Hepatocyte (in vitro differentiated cells): ENCODE measurements at places on chromosomes 5 and 9. TPM values are rescaled to one million over a fixed set of nuclear protein-coding genes. Genes with fewer than 3 reads are reported as not detected.

DNA sequence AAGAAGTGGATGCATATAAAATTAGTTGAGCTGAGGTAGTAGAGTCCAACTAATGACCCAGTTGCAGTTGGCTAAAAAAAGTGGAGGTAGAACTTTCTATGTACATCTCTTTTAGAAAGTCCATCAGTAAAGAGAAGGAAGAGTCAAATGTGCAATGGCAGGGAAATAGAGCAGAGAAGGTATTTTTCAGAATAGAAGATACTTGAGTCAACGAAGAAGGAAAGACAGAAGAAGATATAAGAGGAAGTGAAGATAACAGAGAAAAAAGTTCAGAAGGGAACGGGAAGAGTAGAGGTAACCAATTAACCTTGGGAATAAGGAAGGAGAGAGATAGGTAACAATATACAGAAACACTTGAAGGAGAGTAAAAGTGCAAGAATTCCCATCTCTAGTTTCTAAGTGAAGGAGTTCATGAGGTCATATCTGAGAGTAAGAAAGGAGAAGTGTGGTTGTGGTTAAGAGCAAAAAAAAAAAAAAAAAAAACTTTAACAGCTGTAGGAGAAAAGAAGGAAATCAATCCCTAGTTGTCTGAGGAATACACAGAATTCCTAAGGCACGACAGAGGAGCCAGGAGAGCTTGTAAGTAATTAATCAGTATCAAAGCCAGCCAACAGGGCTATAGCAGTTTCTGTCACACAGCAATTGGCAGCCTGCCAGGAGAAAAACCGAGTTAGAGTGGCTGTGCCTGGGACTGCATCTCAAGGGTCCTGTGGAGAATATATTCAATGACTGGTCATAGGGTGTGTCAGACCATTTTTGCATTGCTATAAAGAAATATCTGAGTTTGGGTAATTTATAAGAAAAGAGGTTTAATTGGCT lies 61.0 kb downstream of the ARL15 start:
- DNase-seq = peak; percentile 15

- no peak for DNase-seq
Observed at GRCh38 chr5:50889790-50890189, 223.4 kb downstream of the PARP8 start.

DNA sequence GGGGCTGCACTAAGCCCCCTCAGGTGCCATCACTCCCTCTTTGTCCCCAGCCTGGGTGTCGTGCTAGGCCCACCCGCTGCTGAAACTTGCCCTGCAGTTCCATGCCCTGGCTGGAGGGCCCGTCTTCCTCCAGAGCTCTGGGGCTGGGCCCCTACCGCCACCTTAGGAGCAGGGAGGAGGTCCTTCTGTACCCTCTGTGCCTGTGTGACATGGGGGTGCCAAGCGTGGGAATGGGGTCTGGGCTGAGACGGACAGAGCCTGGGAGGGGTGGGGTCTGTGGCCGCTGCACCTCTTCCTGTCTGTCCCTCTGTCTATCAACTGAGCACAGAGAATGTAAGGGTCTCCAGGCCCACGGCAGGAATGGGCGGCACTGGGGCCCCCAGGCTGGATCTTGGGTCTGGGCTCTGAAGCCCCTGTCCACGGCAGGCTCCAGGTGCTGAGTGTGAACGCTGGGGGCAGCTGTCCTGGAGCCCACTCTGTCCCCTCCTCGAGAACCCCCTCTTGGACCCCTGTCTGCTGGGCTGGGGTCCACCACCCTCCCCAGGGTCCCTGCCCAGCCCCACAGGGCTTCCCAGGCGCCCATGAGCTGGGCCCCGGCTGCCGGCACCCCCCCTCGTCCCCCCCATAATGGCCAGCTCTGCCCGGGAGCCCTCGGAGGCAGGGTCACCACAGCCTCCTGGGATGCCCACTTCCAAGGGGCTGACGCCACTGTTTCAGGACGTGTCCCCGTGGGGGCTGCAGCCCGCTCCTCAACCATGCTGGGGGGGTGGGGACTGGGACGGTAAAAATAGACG lies 15.8 kb upstream of the NRARP start:
- no peak for DNase-seq

- DNase-seq = no peak
Observed at GRCh38 chr9:132740526-132741309, 70.5 kb downstream of the GTF3C4 start.

- peak; percentile 76 for DNase-seq
Observed at GRCh38 chr9:107755246-107755645, 265.7 kb upstream of the KLF4 start.

- no peak for DNase-seq
Observed at GRCh38 chr5:154411338-154411737, 34.5 kb upstream of the SAP30L start.

DNA sequence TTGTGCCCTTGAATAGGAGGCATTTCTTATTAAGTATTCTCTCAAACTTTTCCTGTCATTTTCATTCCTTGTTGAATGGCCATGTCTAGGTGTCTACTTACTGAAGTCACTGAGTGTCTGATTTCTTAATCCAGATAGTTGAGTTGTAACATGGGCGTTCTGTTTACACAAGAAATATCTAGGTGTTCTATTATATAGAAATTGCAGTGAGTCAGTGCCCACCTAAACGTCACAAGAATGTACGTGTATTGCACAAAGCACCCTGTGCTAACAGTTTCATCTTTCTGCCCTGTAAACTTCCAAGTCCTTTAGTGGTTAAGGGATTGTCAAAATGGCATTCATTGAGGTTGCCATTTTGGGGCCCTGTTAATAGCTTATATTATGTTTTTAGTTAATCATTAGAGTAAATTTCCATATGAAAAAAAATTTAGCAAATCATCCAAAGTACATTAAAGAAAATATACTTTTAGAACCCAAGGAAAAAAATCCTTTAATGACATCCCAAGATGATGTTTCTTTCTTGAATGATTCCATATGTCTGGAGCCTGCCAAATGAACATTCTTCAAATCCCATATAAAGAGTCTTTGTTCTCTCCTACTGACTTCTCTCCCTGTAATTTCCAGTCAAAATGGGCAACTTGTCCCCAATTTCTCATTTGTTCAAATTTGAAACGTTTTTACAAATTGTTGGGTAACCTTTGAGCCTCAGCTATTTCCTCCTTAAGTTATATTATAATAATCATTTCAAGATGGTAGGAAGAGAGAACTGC lies 114.2 kb downstream of the GOLPH3 start:
- DNase-seq = no peak

GRCh38 chr5:24831989-24832388 lies 187.2 kb upstream of the CDH10 start:
- DNase-seq = no peak

DNA sequence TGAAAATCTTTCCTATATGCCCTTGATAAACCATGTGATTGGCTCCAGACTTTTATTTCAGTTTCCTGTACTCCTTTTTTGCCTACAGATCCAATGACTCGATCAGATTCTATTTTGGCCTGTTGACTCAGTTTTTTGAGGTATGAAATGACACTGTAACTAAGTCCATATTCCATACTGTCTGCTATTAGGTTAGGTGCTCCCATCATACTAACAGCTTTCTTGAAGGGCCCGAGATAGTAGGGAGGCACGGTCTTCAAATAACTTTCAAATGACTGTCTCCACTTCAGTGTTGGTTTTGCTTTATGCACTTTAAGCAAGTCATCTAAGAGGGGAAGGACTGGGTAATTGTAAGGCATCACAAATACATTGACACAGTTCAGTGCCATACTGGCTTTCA lies 295.4 kb upstream of the DAB2 start:
- DNase-seq = no peak

GRCh38 chr5:17882760-17883488 lies 248.7 kb downstream of the TAF11L14 start:
- DNase-seq = peak; percentile 8

- no peak for DNase-seq
Observed at GRCh38 chr9:82131072-82131471, 142.5 kb downstream of the SPATA31D1 start.

- no peak for DNase-seq
Observed at GRCh38 chr9:131105952-131106351, 9.6 kb downstream of the AIF1L start.

DNA sequence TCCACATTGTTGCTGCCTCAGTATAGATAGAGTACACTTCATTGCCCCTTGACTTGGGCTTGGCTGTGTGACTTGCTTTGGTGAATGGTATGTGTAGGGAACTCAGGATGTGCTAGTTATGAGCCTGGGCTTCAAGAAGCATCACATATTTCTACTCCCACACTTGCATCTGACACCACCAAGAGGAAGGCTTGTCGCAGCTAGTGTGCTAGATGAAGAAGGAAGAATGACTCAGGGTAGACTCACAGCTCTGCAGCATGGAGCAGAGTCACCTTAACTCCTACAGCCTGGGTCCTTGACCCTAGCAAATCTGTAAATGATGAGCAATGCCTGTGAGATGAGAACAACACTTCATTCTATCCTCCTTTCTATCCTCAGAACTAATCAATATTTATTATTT lies 261.8 kb downstream of the ASTN2 start:
- DNase-seq = no peak

DNA sequence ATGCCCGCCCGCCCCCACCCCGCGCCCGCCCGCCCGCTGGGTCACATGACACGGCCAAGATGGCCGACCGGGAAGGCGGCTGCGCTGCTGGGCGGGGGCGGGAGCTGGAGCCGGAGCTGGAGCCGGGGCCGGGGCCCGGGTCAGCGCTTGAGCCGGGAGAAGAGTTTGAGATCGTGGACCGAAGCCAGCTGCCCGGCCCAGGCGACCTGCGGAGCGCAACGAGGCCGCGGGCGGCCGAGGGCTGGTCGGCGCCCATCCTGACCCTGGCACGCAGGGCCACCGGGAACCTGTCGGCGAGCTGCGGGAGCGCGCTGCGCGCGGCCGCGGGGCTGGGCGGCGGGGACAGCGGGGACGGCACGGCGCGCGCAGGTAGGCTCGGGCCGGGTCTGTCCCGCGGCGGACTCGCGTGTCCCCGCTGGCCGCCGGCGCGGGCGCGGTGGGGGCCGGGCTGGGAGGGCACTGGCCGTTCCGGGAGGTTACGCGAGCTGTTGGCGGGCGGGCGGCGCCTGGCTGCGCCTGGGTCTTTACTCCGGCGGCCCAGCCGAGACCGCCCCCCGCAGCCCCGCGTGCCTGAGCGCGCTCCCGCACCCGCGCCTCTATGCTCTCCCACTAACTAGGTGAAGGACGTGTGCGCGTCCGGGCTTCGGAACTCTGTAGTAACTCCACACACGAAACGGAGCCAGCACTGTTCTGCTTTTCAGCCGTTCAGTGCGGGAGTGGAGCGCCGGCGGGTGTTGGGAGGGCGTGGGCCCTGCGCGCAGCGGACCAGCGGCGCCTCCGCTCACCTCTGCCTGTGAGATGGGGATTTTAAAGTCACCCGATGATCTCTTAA lies at the start of gene RUFY1:
RUFY1 (plus strand) TSS at position 44 of the 832 bp plus-strand sequence; CDS start at position 60, 16 bp downstream.
- DNase-seq = peak; percentile 89

GRCh38 chr5:83993803-83994202 lies 273.1 kb upstream of the HAPLN1 start:
- DNase-seq = no peak

GRCh38 chr9:131310833-131311554 lies 21.5 kb downstream of the PLPP7 start:
- DNase-seq = no peak

Gene ANKRD34B
- polyA plus RNA-seq = not detected in 2 replicates

GRCh38 chr9:123508048-123508447 lies 152.1 kb downstream of the CRB2 start:
- DNase-seq = no peak

DNA sequence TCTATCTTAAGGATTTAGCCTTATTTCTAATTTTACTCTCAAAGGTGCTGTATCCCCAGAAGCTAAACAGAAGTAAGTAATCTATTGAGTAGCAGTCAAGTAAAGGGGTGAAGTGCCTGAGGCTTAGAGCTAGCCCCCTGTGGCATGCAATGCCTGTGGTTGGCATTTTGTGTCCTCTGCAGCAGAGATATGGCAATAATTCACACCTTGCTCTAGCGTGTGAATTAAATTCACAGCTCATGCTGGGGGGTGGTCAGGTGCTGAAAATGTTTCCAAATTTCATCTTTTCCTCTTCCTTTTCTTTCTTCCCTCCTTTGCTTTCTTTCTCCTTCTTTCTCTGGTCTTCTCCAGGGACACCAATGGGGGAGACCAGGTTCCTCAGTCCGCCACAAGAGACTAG lies 262.1 kb downstream of the GABRB2 start:
- no peak for DNase-seq

DNA sequence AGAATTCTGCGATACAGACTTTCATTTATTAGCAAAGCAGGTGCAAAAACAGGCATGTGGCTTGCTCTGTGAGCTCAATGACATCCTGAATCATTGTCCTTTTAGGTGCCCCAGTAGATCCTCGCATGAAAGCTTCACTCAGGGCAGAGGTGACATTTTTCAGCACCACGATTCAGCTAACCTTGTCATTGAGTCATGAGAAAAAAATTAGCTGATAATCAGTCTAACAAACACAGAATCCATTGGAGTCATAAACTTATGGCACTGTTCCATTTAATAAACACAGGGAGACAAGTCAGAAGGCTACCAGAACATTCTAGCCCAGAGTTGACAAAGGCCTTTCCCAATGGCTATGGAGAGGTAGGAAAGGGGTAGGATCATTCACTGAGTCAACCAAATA lies 104.8 kb upstream of the RAD23B start:
- no peak for DNase-seq

DNA sequence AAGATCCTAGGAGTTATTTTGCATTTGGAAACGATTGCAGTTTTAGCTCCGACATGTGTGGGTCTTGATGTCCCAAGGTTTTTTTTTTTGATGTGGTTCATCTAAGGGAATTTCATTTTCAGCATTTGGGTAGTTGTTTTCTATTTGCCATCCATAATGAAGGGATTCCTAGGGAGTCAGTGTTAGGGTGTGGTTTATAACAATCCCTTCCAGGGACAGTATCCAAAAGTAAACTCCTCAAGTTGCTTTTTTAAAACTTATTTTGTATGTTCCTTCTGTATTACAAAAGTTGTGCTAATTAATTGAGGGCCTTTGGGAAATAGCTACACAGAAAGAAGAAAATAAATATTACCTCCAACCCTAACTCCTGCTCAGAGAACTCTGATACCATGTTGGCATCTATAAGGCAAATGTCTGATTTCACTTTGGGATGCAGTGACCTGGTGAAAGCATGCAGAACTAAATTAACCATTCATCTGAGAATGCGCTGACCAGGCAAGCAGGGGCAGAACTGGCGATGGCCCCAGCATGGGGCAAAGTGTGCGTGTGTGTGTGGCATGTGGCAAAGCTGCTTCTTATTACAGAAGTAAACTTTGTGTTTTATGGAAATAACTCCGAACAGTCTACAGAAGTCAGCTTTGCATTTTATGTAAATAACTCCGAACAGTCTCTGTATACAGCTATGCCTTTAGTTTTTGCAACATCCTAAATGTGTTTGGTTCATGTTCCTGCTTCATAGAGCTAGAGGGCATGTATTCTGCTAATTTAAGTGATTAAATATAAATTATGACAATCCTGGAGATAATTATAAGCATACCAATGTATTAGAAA lies 237.2 kb downstream of the TRPM3 start:
- DNase-seq = no peak

DNA sequence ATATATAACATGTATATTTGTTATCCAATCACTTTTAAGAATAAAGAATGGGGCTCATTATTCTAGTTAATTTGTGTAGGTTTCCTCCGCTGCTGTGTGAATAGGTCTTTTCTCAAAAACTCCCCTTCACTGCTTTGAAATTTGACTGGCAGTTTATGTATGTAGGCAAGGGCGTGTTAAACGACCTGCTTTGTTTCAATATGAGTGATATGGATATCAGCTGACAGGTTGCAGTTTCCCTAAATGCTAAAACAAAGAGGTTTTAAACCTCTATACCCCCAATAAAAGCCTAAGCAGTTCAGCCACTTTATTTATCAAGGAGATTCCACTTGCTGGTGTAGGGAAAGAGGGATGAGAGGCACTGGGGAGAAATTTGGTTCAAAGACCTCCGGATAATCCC lies 159.6 kb downstream of the TMEM167A start:
- no peak for DNase-seq

Gene FAM221B
- polyA plus RNA-seq = 0.26 TPM in 1 of 2 replicates, not detected in the other

GRCh38 chr5:51495672-51496071 lies 112.4 kb downstream of the ISL1 start:
- peak; percentile 4 for DNase-seq
